Activated CD4-positive, alpha-beta T cell treated with anti-CD3 and anti-CD28 coated beads for 1 hour (primary cell): ENCODE measurements at places on chromosomes 12 and 14.

GRCh38 chr12:26631846-26632245 is 201.1 kb downstream of the ITPR2 start:
- no peak for DNase-seq

DNA sequence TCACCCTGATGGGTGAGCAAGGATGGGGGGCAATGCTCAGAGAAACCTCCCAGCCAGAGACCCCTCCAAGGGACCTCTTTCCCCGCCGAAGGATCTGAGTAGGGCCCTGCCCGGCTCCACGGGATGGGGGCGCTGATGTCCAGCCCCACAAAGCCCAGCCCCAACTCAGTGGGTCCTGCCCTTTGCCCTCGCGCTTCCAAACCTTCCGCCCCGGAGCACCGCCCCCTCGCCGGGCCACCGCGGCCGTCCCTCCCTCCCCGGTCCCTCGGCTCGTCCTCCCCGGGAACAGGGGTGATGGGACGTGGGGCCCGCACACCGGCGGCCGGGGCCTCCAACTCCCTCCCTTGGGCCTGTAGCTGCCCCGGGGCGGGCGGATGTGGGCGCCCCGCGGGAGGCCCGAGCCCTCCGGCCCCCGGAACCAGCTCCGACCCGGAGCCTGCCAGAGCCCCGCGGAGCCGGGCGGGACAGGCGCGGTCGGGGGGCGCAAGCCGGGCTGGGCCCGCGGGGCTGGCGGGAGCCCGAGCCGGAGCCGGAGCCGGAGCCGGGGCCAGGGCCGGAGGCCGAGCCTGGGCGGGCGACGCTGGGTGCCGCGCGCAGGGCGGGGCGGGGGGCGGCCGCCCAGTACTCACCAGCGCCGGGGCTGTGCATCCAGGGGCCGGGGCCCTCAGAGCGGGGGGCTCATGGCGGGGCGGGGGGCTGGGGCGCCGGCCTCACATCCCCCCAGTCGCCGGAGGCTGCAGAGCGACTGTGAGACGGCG is 386 bp downstream of the HDAC7 start:
- DNase-seq = no peak

GRCh38 chr12:121620333-121620891 is 5.9 kb upstream of the ORAI1 start:
- no peak for DNase-seq

- no peak for DNase-seq
These were observed 319.9 kb downstream of the CACNA1C start for GRCh38 chr12:2372735-2373134.

DNA sequence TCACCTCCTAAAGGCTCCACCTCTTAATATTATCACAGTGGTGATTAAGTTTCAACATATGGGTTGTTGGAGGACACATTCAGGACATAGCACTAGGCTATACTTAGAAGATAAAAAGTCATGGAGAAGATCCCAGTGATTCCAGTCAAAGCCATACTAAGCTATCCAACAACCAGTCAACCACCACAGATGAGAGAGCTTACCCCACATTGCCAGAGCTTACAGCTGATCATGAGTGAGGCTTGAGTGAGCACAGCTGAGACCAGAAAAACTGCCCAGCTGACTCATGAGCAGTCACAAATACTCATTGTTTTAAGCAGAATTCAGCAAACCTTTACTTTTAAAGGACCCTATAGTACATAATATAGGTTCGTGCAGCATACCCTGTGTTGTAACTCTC is 85.1 kb downstream of the DRAM1 start:
- DNase-seq = no peak

DNA sequence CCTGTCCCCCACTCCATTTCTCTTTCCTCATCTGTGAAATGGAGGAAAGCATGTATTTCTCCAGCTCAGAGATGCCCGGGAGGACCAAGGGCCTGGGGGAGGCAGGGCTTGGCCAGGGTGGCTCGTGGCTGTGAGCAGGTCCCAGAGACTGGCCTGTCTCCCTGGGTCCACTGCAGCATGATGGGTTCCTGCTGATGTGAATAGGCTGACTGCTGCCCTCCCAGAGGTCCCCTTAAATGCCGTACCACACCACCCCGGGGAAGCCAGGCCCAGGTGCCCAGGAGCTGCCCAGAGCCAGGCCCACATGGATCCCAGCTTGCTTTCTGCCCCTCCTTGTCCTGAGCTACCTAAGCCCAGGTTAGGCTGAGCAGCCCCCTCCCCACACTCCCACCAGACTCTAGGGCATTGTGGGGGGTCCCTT is 158.2 kb upstream of the C14orf180 start:
- no peak for DNase-seq

- DNase-seq = no peak
These were observed 108.7 kb downstream of the SYT10 start for GRCh38 chr12:33330940-33331339.

DNA sequence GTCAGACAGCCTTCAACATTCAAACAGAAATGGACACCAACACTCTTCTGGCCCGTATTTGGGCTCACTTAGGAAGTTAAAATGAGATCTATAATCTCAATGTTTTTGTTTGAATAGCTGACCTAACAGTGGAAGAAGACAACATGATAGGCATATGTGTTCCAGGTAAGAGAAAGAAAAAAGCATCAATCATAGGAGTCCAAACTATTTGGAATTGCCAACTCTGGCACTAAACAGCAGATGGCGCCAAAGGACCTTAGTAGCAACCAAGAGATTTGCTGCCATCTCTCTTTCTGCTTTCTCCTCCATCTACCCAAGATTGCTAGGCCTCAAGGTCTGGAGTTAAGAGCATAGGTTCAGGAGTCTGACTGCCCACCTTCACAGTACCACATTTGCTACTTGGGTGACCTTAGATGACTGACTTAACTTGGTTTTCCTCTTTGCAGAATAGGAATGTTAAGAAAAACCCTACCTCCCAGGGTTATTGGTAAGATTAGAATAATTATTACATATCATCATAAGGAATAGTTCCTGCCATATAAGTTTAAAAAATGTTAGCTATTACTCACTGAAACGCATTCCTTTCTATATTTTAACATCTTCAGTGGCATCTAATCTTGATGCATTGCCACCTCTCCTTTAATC is 30.2 kb downstream of the PEX5 start:
- DNase-seq = peak; percentile 53

GRCh38 chr12:97288531-97288930 is 174.1 kb upstream of the RMST start:
- DNase-seq = no peak

- no peak for DNase-seq
These were observed 55.2 kb downstream of the SPTB start for GRCh38 chr14:64824471-64824870.

DNA sequence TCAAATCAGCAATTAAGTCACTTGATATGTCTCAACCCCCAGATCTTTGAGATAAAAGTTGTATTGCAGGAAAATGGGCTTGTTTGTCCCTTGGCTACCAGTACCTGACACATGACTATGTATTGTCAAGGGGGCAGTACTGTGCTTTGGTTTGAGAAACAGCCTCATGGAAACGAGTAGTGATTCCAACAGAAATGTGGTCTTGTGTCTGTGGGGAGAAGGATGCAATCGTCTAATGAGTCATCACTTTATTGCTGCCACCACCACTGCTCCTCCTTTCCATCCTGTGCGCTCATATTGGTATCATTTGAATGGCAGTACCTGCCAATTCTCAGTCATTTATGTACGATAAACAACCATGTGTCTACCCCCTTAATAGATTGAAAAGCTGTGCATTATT is 72.8 kb upstream of the ARHGAP5 start:
- no peak for DNase-seq

- no peak for DNase-seq
These were observed 23.8 kb upstream of the PWP1 start for GRCh38 chr12:107661830-107662229.

- DNase-seq = no peak
These were observed 44.0 kb downstream of the BCAT1 start for GRCh38 chr12:24904871-24905270.

GRCh38 chr14:36660736-36661505 is 739 bp upstream of the PAX9 start:
- DNase-seq = no peak

DNA sequence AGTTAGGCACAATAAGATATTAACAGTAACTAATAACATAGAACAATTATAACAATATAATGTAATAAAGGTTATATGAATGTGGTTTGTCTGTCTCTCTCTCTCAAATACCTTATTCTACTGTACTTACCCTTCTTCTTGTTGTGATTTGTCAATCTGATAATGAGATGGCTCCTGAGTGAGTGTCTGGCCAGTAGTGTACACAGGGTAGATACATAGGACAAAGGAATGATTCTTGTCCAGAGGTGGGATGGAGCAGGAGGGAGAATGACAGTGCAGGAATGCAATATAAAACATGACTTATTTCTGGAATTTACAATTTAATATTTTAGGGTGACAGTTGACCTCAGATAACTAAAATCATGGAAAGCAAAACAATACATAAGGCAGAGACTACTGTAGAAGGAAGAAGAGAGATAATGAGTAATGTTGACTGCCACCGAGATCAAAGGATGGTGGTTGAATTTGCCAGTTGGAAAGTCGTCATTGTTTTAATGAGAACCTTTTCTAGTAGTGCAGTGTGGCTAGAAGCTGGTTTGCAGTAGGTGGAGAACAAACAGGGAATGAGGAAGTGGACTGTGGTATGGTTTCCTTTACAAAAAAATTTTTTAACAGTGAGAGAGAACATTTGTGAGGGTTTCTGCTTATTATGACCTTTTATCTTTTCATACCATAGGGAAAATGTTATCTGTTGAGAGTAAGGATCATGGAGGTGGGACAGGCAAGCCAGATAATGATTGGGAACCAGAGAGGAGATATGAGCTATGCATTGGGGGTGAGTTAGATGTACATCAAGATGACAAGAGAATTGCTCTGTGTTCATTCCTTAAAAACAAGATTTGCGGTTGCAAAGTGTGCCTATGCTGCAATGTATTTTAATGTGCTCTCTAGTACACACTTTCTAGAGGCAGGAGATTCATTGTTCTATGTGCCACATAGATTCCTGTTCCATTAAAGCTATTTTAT is 458.3 kb downstream of the BTG1 start:
- DNase-seq = no peak

DNA sequence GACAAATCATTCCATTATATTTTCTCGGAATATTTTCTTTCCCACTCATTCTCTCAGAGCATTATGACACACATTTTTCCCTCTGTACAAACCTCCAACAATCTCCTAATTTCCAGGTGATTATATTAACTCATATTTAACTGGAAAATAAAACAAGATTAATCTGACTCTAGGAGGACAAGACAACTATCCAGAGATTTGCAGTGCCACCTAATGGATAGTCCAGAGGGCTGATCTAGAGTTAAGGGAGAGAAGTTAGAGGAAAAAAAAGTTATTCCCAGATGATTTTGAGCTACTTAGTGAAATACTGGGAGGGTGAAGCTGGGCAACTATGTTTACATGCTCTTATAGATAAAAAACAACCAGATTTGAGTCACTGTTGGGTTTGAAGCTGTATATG is 161.7 kb downstream of the ALX1 start:
- DNase-seq = no peak

DNA sequence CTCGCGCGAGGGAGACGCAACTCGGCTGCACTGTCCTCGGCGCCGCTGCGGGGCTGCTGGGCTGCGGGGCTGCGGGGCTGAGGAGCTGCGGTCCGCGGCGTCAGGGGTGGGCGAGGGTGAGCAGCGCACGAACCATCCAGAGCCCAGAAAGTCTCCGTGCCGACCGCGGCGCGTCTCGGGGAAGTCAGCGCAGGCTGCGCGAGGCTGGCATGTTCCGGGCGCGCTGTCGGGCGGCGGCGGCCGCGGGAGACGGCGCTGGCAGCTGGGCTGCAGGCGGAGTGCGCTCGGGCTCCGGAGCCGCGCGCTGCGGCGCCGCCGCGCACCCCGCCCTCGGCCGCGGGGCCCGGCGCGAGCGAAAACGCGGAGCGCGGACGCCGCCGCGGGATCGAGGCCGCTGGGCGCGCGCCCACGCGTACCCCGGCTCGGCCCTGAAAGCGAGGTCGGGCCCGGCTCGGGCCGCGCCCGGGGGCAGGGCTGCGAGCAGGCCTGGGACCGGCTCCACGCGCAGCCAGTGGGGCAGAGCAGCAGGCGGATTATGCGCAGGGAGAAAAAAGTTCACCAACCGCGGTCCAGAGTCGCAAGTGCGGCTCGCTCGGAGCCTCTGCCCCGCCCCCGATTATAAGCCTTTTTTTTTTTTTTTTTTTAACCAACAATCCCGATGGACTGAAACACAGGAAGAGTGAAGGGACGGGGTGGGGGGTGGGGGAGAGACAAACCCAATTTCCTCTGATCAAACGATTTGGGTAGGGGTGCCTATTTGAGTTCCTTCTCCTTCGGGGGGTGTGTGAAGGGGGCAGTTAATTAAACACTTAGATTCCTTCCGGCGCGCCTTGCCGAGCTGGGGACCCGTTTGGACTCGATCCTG is at the start of gene PRICKLE1:
Gene PRICKLE1 (minus strand): TSS at position 282 of the 865 bp plus-strand sequence. CDS start 117,230 bp downstream, outside the sequence.
- DNase-seq = no peak

- DNase-seq = no peak
These were observed 350.3 kb downstream of the GXYLT1 start for GRCh38 chr12:41794336-41794735.

DNA sequence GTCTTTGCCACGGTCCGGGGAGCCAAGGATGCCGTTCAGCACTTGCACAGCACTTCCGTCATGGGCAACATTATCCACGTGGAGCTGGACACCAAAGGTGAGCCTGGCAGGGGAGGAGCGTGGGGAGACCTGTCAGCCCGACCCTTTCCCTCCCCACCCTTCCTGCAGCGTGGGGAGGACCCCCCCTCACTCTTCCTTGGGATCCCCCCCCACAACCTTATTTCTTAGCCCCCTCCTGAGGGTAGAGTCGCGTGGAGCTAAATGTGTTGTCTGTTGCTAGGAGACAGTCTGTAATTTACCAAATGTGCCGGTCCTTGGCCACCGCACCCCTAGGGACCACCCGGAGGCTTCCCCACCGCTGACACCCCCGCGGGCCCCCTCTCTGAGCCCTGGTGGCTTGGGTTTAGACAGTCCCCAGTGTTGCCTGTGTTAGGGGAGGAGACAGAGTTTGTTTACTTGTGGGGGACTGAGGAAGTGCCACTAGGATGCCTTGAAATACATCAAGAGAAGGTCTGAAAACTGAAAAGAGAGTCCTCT is 2.3 kb downstream of the SETD1B start:
- DNase-seq = no peak

DNA sequence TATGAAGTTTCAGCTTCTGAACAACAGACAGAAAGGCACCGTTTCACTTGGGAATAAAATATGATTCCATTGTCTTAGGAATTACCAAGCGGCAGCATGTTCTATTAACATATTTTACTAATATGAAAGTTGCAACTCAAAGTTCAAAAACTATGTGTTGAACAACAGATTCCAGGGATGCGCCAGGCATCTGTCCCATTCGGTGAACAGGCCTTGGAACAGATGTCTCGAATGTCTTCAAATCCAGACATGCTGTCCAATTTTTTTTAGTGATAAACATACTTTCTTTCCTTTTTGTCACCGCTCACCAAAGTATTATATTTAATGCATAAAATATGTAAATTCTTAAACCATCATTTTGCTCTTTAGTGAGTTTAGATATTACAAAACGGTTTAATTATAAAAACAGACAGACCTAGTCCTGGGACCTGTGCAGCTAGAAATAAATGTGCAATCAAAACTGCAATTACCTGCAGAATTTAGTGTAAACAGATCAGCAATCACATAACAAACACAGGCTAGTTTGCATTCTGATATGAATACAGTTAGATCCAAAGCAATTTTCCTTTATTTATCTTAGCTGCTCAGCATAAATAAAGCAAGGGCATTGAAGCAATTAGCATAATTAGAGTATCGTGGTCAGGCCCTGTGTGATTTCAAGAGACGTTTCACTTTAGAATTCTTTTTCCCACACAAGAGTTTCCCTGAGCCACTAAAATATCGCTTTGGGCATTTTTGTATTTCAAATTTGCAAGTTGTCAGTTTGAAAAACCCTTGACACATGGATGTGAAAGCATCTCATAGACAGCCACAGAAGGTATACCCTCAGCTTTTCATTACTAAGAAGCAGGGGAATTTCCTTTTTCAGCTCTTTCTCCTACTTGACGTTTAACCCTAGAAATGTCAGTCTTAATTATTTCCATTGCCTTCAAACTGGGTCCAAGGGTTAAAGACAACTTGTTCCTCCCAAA is 420.8 kb downstream of the EGLN3 start:
- DNase-seq = no peak
